Naive thymus-derived CD4-positive, alpha-beta T cell (primary cell): ENCODE measurements at places on chromosomes 2 and 18. TPM values are rescaled to one million over a fixed set of nuclear protein-coding genes. Genes with fewer than 3 reads are reported as not detected.
A peak's percentile ranks its signal among the peaks of the same experiment; 100 is the strongest.

Gene DSG2
- 0.13 TPM for total RNA-seq

Gene CPO
- total RNA-seq: not detected in 2 replicates

DNA sequence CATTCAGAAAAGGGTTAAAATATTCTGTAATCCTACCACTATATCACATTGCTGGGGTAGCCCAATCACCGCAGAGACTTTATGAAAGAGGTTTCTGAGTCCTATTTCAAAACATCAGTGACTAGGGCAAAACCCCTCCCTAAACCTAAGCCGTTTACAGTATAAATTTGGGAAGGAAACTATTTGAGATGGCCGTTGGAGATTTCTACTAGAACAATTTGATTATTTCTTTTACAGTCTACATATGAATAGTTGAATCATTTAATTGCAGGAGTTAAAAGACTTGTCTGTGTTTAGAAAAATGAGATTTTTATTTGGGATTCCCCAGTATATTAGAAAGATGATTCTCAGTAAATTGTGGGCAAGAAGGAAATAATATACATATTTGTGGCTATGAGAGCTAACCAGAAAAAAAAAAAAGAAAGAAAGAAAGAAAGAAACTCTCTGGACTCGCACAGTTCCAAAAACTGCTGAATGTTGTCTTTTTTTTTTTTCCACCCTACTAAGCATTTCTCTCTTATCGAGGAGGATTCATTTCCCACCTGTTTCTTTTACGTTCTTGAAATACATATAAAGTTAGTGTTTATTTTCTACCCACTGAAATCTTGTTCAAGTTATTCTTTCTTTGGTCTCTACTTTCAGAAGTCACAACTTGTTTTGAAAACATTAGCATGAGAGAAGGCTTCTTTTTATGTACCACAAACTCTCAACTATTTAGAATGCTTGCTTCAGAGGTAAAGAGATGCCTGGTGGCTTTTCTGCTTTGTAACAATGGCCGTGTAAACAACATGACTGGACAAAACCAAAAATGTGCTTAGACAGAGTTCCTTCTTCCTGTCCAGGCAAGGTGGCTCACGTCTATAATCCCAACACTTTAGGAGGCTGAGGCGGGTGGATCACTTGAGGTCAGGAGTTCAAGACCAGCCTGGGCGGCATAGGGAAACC is 65.9 kb downstream of the BCL2 start:
- no peak overlapping the region for H3K4me3 ChIP-seq
- H3K27ac ChIP-seq: no peak overlapping the region
- H3K4me1 ChIP-seq: peaks cover 7% of the 10 kb centered on the region
- DNase-seq: no peak
- H3K27me3 ChIP-seq: no peaks in the 10 kb centered on the region

DNA sequence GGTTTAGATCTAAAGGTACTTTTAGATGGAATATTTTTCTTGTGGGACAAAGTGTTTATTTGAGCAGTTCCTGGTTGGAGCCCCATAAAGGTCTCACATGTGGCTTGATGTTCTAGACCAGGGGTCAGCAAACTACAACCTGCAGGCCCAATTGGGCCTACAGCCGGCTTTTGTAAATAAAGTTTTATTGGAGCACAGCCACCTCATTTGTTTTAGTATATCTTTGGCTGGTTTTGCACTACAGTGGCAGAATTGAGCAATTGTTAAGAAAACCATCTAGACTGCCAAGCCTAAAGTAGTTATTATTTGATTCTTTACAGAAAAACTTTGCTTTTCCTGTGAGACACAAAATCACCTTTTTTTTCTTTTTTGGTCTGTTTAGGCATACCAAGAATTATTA is 41.6 kb downstream of the NDC80 start:
- H3K4me1 ChIP-seq: no peaks in the 10 kb centered on the region
- H3K27me3 ChIP-seq: no peaks in the 10 kb centered on the region
- DNase-seq: no peak
- H3K27ac ChIP-seq: no peak overlapping the region

DNA sequence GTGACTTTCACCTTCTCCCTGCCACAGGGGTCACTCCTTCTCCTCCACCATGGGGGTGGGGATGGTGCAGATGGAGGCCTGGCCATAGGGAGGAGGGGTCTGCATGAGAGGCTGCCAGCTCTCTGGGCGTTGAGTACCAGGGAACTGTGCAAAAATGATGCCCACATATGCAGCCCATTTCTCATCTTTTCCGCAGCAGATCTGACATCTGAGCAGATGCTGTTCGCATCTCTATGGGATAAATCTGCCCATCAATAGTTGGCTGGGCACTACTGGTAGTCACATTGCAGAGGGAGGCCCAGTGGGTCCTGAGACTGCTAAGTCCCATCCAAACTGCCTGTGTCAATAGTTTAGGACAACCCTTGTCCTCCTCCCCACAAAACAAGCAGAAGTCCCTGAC is 45.9 kb upstream of the LGALSL start:
- no peaks in the 10 kb centered on the region for H3K36me3 ChIP-seq

DNA sequence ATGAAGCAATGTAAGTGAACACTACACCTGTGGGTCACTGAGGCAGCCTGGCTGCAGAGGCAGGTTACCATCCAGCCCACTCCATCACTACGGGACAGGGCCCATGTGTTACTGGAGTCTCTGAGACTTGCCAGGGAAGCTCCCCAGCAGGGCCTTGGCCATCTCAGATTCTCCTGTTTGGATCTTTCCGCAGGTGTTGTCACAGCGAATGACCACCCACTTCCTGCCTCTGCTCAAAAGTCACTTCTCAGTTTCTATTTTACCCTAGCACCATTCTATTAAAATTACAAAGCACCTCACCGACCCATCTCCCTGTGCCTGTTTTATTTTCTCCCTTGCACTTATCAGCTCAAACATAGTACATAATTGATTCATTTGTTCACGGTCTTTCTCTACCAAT is 34.5 kb upstream of the L3MBTL4 start:
- H3K4me1 ChIP-seq: no peaks in the 10 kb centered on the region
- DNase-seq: no peak
- no peaks in the 10 kb centered on the region for H3K27me3 ChIP-seq
- H3K4me3 ChIP-seq: no peak overlapping the region
- no peaks in the 10 kb centered on the region for H3K36me3 ChIP-seq

GRCh38 chr2:56476509-56477071 is 292.8 kb downstream of the CCDC85A start:
- H3K27ac ChIP-seq: no peak overlapping the region
- DNase-seq: no peak
- no peaks in the 10 kb centered on the region for H3K36me3 ChIP-seq
- no peaks in the 10 kb centered on the region for H3K4me1 ChIP-seq
- H3K27me3 ChIP-seq: no peaks in the 10 kb centered on the region

Gene DBI
- 42.9 TPM for total RNA-seq

DNA sequence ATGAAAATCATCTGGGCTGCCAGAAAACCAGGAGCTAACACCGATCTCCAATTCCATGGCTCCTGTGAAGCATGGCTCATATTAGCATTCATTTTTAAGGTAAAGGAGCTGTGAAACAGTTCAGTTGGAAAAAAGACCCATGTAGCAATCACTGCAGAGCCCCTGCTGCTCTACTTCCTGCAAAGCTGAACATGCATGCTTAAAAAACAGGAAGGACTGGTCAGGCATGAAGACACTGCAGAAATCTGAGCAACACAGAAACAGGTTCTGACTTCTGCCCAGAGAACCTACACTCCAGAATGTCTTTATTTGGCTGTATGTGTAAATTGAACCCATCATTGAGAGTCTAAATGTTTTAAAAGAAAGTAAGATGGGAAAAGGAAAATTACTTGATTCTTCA is 950.6 kb downstream of the DCDC2C start:
- H3K36me3 ChIP-seq: no peaks in the 10 kb centered on the region
- H3K4me1 ChIP-seq: no peaks in the 10 kb centered on the region
- no peaks in the 10 kb centered on the region for H3K27me3 ChIP-seq
- H3K27ac ChIP-seq: no peak overlapping the region
- no peak overlapping the region for H3K4me3 ChIP-seq

GRCh38 chr2:85853499-85854165 is 35.2 kb downstream of the ST3GAL5 start:
- DNase-seq: peak; percentile 81
- H3K27ac ChIP-seq: peak overlapping the region; percentile 91
- H3K27me3 ChIP-seq: no peaks in the 10 kb centered on the region
- H3K4me3 ChIP-seq: peak overlapping the region; percentile 36
- peaks cover 54% of the 10 kb centered on the region for H3K4me1 ChIP-seq

DNA sequence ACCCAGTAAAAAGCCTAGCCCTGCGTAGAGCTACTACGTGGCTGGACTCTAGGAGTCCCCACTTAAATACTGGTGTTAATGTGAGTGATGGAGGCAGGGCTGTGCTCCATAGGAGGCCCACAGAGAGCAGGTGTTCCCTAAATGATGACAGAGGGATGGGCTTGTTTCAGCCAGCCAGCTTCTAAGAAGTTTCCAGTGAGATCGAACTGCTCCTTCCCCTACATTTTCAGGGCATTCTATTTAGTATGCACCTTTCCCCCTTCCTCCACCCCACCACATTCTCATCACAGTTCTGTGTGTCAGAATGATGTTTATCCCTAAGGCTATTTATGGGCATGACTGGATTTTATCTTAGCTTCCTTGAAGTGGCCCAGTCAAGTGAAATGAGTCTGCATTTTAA is 213.0 kb downstream of the TRIB2 start:
- H3K27ac ChIP-seq: no peak overlapping the region
- H3K4me1 ChIP-seq: no peaks in the 10 kb centered on the region
- no peak overlapping the region for H3K4me3 ChIP-seq
- no peaks in the 10 kb centered on the region for H3K27me3 ChIP-seq
- no peaks in the 10 kb centered on the region for H3K36me3 ChIP-seq

- H3K4me1 ChIP-seq: no peaks in the 10 kb centered on the region
- no peaks in the 10 kb centered on the region for H3K27me3 ChIP-seq
- no peak for DNase-seq
- no peak overlapping the region for H3K4me3 ChIP-seq
These were observed 53.9 kb upstream of the SETBP1 start for GRCh38 chr18:44626807-44627206.

Gene LPIN1
- 70.6 TPM for total RNA-seq

GRCh38 chr2:43276962-43277391 is 50.6 kb upstream of the ZFP36L2 start:
- H3K4me1 ChIP-seq: no peaks in the 10 kb centered on the region
- peaks cover 42% of the 10 kb centered on the region for H3K36me3 ChIP-seq
- no peak overlapping the region for H3K27ac ChIP-seq
- no peak overlapping the region for H3K4me3 ChIP-seq
- H3K27me3 ChIP-seq: no peaks in the 10 kb centered on the region

DNA sequence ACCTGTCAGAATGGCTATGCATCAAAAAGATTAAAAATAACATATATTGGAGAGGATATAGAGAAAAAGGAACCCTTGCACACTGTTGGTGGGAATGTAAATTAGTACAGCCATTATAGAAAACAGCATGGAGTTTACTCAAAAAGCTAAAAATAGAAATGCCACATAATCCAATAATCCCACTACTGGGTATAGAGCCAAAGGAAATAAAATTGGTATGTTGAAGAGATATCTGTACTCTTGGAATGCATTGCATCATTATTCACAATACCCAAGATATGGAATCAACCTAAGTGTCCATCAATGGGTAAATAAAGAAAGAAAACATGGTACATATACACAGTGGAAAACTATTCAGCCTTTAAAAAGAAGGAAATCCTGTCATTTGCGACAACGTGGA is 77.2 kb downstream of the C1D start:
- H3K4me1 ChIP-seq: no peaks in the 10 kb centered on the region
- no peaks in the 10 kb centered on the region for H3K27me3 ChIP-seq
- no peaks in the 10 kb centered on the region for H3K36me3 ChIP-seq

Gene CRYBA2
- total RNA-seq: not detected

DNA sequence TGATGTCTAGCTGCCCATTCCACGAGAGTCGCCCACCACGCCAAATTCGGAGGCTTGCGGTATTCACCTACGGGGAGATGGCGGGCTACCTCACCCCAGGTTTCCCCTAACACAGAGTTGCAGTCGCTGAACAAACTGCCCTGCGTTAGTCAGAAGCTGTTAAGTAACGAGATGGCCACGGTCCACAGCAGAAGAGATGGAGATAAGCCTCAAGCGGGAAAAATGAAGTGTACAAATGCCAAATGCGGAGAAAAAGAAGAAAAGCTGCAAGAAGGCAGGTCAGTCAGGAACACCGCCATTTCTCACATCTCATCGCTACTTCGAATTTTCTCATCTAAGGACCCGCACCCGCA is 425 bp downstream of the ASB3 start:
- no peak for DNase-seq
- H3K36me3 ChIP-seq: peaks cover 18% of the 10 kb centered on the region
- peak overlapping the region; percentile 66 for H3K4me3 ChIP-seq
- no peaks in the 10 kb centered on the region for H3K27me3 ChIP-seq

DNA sequence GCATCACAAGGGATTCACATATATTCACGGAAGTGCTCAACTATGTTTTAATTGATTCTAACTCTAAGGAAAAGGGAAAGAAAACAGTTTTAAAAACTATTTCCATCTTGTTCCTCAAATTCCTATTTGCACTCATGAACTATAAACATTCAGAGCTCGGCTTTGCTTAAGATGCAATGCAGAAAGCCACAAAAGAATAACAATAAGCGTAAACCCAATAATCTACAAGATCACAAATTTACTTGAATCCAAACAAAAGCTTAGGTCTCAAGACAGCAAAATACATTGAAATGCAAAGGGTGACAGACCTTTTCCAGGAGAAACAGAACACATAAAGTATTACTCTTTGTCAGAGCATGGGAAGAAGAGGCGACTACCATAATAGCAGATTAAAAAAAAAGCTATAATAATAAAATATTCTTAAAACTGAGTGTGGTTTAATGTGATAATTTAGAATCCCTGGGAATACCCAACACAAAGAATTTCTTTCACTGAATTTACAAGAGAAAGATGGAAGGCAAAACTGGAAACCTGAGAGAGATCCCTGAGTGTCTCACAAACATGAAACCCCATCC is 1094.9 kb downstream of the LRP1B start:
- H3K4me1 ChIP-seq: no peaks in the 10 kb centered on the region
- H3K27me3 ChIP-seq: no peaks in the 10 kb centered on the region
- no peak overlapping the region for H3K27ac ChIP-seq
- H3K4me3 ChIP-seq: no peak overlapping the region
- DNase-seq: no peak

DNA sequence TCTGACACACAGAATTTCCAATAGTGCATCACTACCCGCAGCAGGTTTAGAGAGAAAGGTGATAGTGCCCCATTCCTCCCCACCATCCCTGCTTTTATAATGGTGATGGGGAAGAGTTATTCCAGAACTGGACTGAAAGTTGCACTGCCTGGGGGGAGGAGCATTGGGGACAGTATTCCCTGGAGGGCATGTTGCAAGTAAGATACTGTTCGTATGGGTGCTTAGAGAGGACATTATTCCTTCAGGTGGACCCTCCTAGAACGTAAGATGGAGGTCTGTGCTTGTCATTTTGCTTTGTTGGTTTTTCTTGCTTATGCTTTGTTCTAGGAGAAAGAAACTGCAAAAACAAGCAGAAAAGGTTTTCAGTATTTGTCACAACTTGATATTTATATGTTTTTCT is 23.7 kb downstream of the MRPS9 start:
- H3K4me1 ChIP-seq: no peaks in the 10 kb centered on the region
- no peak overlapping the region for H3K4me3 ChIP-seq
- no peak for DNase-seq
- no peak overlapping the region for H3K27ac ChIP-seq
